ENCODE measurements at places on chromosomes 11 and 22.

GRCh38 chr11:37704791-37705190 lies 1106.8 kb upstream of the RAG2 start:
- DNase-seq: no peak

- DNase-seq: no peak
These were observed 110.6 kb downstream of the SYN3 start for GRCh38 chr22:32947573-32947972.

DNA sequence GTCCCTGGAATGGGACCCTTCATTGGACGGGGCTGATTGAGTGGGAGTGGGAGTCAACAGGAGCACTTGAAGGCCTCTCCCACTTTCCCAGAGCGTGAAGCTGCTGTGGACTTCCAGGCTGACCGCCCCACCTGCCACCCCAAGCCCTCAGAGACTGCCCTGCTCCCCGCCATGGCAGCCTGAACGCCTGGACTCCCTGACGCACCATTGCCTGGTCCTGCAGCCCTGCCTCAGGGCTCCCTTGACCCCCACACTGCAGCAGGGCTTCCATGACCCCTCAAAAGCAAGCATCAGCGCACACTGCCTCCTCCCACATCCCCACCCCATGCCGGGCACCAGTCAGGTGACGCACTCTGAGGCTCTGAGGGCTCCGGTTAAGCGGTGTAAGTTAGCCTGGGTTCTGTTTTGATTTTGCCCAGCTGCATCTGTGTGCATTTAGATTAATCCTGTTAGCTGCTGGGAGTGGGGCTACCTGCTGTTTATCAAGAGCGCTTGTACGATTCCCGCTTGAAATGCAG lies 39.4 kb downstream of the TRIM29 start:
- no peak for DNase-seq

DNA sequence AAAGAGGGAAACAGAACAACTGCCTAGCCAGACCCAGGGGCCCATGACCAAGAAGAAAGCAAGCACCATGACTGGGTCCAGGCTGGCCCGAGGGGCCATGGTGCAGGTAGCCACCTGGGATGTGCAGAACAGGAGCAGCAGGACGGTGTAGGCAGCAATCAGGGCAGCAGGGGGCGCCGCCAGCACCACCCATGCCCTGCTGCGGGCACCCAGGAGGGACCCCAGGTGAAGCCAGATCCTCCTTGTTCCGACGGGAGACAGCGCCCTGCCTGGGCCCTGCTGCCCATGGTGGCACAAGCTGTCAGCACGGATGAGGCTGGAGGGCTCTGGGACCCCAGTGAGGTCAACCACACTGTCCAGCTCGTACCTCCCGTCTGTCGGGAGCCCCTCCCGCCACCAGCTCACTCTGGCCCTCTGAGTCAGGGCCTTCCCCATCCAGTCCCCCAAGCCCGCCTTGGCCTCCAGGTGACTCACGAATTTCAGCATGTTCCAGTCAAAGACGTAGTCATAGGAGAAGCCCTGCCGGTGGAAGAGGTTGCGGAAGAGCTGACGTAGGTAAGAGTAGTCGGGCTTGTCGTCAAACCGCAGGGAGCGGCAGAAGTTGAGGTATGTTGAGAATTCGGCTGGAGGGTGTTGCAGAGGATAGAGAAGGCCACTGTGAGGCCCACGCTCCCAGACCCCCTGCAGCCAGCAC lies 18.8 kb downstream of the CSNK1E start:
- DNase-seq: no peak
